ENCODE measurements at places on chromosomes 11 and 22. TPM values are rescaled to one million over a fixed set of nuclear protein-coding genes. Genes with fewer than 3 reads are reported as not detected.

- DNase-seq, result no peak
These were observed 32.5 kb downstream of the PPP2R1B start for GRCh38 chr11:111733611-111734088.

- peak; percentile 49 for DNase-seq
These were observed at the start of gene CCDC88B for GRCh38 chr11:64339754-64340408. TSS of gene CCDC88B (plus strand) at chr11:64340204. CDS start at chr11:64340267, 63 bp downstream.

The UPB1 gene
- total RNA-seq, result 0.83 TPM

The SRSF8 gene
- total RNA-seq, result 43.6 TPM

DNA sequence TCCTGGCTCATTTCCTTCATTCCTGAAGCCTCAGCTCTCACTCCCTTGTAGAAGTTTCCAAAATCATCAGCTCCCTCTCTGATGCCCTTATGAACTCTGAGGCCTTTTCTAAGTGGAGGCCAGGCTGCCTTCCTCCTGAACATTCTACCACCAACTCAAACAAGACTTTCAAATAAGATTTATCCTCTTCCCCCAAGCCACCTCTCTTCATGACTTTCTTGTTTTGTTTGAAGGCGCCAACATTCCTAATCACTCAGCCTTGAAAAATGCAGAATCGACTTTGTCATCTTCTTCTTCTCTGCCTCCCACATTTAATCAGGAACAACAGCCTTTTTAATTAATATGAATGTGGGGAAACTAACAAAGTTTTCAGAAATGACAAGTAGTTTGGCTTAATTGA, 927.9 kb downstream of the OPCML start:
- DNase-seq, result no peak

The GGT1 gene
- total RNA-seq, result 208 TPM

DNA sequence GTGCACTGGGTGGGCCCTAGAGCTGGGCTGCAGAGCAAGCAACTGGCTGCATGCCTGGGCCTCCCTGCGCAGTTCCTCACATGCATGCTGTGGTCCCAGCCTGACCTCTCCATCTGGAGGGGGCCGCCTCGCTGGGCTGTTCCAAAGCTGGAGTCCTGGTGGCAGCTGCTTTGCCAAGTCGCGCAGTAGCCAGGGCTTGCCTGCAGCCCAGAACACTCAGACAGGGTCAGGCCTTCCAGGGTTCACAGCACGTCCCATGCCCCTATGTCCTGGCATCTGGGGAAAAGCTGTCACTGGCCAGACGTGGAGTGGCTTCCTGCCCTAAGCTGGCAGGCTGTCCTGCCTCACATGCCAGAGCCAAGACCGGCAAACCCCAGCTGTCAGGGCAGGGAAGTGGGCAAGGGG, 16.5 kb upstream of the CDC42EP2 start:
- peak; percentile 70 for DNase-seq

- DNase-seq, result no peak
These were observed 39.1 kb downstream of the SNX19 start for GRCh38 chr11:130876931-130877915.
